ENCODE measurements at places on chromosomes 1 and 21.

GRCh38 chr21:17671733-17672132 is 59.0 kb upstream of the BTG3 start:
- no peak for DNase-seq

GRCh38 chr21:42475526-42476387 is 20.3 kb downstream of the RSPH1 start:
- DNase-seq, result no peak

- no peak for DNase-seq
Observed at GRCh38 chr1:198681252-198681651, 42.4 kb downstream of the PTPRC start.

DNA sequence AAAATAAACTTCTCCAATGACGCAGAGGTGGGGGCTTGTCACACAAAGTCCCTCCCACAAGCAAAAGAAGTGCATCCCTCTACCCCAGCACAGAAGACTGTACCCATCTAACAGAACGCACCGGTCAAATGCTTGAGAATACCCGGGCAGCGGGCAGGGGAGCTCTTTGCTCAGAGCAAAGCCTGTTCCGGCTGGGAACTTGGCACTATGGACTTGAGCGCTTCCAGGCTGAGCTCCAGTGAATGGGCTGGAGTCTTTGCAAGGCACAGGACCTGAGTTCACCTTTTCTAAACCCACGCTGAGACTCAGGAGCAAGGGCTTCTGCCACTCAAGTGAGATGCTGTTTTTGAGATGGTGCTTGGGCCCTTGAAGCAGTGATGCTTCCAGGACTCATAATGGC is 20.3 kb downstream of the RHBG start:
- no peak for DNase-seq

DNA sequence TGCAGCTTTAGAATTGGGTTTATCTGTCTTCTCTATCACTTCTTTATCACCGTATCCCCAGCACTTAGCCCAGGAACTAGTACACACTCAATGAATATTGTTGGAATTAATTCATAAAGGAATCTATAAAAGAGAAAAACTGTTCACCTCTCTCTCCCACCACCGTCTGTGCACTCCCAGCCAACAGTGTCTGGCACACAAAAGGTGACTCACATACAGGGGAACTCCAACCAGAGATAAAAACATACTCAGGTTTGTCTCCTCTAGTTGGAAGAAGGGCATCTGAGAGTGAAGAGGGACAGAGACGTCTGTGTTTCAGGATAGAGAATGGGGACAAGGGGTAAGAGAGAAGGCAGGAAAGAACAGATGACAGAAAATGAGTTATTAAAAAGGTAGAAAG is 10.0 kb downstream of the ITLN1 start:
- no peak for DNase-seq

DNA sequence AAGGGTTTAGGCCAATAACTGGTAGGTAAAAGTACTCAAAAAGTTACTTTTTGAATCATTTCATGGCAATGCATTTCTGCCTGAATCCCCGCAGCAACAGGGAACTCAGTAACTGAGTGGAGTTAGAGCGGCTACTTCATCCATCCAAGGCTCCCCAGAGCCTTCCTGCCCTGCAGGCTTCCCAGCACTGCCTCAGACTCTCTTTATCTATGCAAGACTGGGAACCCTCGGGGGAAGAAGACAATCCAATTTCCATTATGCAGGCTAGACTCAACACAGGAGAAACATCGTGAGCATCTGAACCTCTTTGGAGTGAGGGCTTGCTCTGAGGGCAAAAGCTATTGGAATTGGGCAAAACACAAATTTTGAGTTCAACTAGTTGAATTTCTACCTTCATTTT is 23.1 kb downstream of the ZMYND12 start:
- no peak for DNase-seq

- peak; percentile 54 for DNase-seq
Observed at GRCh38 chr1:175152006-175152652, 40.4 kb downstream of the KIAA0040 start.

DNA sequence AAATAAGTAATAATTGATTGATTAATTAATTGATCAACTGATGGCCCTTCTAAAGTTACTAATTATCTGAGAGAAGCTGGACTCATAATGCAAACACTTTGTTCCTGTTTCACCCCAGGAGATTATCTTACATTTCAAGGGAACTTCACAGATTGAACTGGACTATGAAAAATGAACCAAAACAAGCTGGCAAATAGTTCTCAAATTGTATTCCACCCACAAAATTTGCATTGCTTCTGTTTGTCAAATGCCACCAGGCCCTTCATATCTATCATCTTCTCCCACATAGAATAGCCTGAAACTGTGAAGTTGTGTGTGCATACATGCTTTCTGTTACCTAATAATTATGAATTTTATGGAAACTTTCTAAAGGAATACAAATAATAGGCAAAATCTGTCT is 104.0 kb downstream of the ZNF281 start:
- DNase-seq, result no peak

- DNase-seq, result no peak
Observed at GRCh38 chr1:55500601-55501000, 285.4 kb upstream of the USP24 start.

- DNase-seq, result no peak
Observed at GRCh38 chr1:154408174-154408777, 3.1 kb downstream of the IL6R start.

- no peak for DNase-seq
Observed at GRCh38 chr21:35342440-35342839, 293.3 kb upstream of the RUNX1 start.

- no peak for DNase-seq
Observed at GRCh38 chr1:150187560-150187931, 37.8 kb downstream of the PLEKHO1 start.

GRCh38 chr1:112798292-112798691 is 83.2 kb upstream of the PPM1J start:
- no peak for DNase-seq

- no peak for DNase-seq
Observed at GRCh38 chr1:3672971-3673361, 20.6 kb downstream of the TP73 start.

DNA sequence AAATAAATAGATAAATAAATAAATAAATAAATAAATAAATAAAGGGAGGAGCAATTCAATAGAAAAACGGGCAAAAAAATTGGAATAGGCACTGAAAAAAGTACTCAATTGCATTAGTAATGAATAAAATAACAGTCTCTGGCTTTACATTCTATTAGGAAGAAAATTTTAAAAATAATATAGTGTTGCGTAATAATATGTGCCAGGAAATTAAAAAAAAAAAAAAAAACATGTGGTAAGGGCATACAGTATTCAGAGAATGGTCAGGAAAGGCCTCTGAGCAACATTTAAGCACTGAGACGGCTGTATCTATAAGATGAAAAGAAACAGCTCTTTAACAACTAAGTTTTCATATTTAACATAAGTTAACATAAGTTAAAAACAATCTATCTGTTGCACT is 48.7 kb upstream of the GLIS1 start:
- no peak for DNase-seq

- DNase-seq, result no peak
Observed at GRCh38 chr1:26913389-26913753, 404 bp downstream of the NR0B2 start.

DNA sequence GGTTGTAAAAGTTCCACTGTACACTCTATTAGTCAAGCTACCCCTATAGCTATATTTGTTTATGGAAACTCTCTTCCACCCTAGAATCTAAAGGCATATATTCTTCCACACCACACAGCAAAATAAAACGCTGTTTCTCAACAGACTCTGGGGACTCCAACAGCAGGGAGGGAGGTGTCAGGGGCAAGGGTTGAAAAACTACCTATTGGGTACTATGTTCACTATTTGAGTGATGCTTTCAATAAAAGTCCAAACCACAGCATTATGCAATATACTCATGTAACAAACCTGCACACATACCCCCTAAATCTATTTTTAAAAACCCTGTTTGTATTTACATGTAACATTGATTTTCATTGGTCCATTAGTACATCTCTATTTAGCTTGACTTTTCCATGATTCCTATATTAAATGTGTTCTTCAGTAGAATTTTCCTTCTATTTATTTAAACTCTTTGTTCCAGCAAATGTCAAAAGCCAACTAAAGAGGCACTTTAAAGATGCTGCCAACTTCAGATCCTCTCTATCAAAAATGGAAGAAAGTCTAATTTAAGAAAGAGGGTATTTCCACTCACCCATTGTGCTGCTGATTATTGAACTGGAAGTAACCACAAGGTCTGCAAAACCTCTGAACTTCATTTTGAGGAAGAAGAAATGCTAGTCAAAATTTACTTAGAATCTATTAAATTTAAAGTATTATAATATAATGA is 26.2 kb downstream of the RGS7 start:
- no peak for DNase-seq

- DNase-seq, result no peak
Observed at GRCh38 chr1:2155788-2156187, 38.8 kb downstream of the FAAP20 start.

DNA sequence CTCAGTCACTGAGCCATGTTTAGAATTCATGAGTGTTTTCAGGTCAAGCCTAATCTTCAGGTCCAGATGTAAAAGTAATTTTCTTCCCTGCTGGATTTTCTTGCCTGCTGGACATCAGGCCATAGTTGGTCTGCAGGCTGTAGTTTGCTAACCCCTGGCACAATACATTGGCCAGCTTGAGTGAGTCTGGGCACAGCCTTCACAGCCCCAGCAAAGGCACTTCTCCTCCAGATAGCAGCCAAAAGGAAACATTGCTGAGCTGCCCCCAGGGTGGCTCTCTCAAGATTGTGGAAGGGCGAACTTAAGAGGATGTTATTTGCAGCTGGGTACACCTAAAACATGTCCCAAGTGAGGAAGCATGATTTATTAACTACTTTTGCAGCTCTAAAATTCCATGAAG is 126.8 kb downstream of the PIK3R3 start:
- no peak for DNase-seq

DNA sequence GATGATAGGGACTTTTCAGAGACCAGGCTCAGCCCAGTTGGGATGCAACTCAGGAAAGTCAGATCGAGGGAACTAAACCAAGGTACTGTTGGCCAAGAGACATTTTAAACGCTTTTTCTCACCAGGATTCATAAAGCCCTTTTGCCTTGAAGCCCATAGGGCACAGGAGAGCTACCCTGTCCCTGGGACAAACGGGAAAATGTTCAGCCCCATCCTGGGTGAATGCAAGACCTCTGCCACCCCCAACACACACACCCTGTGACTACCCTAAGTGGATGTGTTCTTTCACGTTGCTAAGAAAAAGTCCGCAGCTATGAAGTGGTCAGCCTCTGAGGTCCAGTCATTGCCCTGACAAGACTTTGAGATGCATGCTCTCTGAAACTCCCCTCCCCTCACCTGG is 58.4 kb downstream of the ITPKB start:
- no peak for DNase-seq

GRCh38 chr1:23122796-23123195 is 45.9 kb downstream of the LUZP1 start:
- no peak for DNase-seq

DNA sequence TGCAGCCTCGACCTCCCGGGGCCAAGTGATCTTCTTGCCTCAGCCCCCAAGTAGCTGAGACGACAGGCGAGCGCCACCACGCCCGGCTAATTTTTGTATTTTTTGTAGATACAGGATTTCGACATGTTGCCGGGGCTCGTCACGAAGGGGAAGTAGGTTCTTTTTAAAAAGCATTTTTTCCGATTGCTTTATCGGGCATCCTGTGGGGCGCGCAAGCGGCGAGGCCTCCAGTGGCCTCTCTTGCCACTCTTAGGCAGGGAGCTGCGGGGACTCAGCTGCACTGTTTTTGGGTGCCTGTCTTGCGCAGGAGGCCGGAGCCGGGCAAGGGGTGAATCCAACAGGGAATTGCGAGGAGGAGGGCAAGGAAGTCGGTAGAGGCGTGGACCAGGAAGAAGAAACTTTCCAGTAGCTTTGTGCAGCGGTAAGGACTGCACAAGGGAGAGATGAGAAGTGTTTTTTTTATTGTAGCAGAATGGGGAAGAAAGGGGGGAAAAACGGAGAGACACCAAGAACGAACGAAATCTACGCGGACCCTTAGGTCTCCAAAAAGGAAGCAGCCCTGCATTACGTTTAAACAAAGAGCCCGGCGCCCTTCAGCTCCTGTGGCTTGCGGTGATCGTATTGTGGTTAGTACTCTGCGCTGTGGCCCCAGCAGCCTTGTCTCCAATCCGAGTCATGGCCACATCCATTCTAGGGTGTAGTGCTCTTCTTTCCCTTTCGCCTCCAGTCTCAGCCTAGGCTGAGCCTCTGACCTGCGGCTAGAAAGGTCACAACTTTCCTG is 164.8 kb downstream of the PPIAL4G start:
- peak; percentile 39 for DNase-seq

- DNase-seq, result no peak
Observed at GRCh38 chr1:36730599-36730998, 247.9 kb upstream of the CSF3R start.

DNA sequence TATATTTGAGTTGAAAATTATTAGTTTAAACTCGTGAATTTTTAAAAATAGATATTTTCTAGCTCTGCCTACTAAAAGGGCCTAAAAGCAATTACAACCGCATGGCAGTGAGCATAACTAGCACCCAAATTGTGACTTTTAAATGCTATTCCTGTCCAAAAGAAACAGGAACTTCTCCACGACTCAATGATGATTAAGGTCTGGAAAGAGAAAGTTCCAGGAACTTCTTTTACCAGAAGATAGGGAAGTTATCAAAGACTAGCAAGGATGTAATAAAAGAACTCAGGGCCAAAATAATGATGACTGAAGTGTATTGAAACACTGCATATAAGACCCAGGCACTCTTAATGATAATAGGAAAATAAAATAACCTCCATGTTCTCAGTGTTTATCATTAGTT is 313.0 kb downstream of the PLPP3 start:
- no peak for DNase-seq

GRCh38 chr1:31335007-31335406 is 37.9 kb downstream of the FABP3 start:
- no peak for DNase-seq

DNA sequence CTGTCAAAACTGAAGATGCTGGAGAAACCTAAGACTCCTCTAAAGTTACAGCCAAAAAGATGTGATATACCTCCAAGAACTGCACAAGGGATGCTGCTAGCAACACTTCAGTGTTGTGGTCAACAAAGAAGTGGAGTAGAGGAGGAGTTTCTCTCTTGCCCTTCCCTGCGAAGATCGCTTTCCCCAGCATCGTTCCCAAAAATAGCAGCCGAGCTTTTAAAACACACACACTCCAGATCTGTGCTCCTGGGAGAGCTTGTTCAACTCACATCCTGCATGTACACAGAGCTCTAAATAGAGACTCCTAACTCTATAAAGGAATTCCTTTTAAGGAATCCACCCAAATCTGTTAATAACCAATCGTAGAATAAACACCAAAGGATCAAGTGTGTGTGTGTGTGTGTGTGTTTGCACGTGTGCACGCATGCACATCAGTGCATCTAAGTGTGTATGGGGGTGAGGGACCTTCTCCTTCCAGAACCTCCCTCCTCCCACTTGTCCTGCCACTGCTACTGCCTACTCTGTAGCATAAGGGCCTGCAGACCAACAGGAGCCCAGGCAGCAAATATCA is 58.5 kb downstream of the PSMG1 start:
- DNase-seq, result no peak

DNA sequence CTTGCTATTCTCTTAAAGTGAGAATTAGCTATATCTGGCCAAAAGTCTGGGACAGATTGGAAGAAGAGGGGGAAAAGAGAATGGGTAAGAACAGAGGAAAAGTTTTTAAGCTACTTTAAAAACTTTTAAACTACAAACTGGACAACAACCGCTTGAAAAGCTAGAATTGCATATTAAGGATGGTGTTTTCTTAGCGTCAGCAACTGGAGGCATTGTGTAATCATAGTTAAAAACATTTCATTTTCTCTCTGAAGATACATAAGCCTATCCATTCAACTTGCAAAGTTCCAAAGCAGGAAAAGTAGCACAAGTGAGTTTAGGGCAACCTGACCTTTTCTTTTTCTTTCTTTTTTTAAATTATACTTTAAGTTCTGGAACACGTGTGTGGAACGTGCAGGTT is 10.9 kb downstream of the PBX1 start:
- no peak for DNase-seq

- no peak for DNase-seq
Observed at GRCh38 chr21:16550917-16551741, 821.3 kb downstream of the USP25 start.

All from stimulated activated CD8-positive, alpha-beta memory T cell treated with anti-CD3 and anti-CD28 coated beads, Interleukin-4, amount 100 ng/mL, for 24 hours (primary cell).